ENCODE measurements at places on chromosomes 4 and X.
A peak's percentile ranks its signal among the peaks of the same experiment; 100 is the strongest.

- no peak for DNase-seq
Observed at GRCh38 chr4:165906272-165906671, 33.2 kb downstream of the TLL1 start.

- no peak for DNase-seq
Observed at GRCh38 chrX:132365490-132365889, 123.3 kb downstream of the MBNL3 start.

DNA sequence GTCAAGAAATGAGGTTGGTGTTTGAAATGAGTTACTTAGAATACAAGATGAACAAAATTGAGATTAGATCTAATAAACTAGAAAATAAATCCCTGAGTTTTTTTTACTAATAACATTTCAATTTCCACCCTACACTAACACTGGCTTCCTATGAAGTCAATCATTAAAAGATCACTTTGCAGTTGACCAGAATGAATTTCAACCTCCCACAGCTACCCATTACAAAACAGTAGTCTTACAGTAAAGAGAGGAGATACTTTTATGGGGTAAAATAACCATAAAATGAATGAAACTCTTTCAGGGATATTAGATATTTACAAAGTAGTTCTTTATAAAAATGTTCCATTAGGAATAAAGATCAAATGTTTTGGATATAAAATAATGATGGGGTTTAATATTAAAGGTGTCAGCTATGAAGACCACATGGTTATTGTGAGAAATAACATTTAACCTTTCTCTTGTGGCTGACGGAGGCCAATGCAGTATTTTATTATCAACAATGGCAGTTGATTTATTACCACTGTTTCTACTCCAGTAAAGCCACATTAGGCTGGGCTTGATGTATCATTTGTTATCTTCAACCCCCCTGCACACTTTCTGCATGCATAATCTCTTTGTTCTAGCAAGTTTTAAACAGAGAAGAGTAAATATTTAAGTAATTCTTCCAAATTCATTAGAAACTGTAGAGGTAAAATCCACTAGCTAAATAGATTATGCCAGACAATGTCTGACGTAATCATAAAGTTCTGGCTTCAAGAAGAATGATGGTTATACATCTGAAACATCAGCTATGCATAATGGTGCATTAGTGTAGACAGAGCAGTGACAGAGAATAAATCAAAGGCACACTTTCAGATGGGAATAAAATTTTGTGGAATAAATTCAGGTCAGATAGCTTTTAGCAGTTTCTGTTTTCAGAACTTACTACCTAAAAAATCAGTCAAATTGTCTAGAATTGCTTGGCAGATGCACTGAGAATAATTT lies 516.6 kb downstream of the PCDH18 start:
- no peak for DNase-seq

GRCh38 chr4:57119054-57119651 lies 9.0 kb upstream of the IGFBP7 start:
- no peak for DNase-seq

DNA sequence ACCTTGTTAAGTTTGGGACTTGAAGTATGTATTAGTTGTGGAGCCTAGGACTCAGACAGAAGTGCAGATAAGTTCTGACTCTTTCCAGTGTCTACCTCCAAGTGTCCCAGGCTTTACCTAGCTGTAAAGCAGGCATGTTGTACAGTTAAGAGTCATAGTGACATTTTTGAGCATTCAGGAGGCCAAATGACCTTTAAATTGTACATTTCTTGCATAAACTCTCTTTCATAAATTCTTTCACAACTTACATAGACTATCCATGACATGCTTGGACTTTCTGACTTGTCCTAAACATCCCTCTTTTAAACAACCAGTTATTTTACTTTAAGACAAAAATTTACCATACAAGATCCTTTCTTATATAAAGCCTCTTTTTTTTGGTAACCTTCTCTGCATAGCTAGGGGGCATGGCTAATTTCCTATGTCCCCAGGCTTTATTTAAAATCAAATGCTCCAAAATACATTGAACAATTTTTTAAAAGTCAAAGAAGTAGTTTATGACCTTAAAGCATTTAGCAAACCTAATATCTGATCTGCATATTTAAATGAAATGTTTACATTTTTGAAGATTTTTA lies 40.1 kb upstream of the UGT8 start:
- DNase-seq = no peak

DNA sequence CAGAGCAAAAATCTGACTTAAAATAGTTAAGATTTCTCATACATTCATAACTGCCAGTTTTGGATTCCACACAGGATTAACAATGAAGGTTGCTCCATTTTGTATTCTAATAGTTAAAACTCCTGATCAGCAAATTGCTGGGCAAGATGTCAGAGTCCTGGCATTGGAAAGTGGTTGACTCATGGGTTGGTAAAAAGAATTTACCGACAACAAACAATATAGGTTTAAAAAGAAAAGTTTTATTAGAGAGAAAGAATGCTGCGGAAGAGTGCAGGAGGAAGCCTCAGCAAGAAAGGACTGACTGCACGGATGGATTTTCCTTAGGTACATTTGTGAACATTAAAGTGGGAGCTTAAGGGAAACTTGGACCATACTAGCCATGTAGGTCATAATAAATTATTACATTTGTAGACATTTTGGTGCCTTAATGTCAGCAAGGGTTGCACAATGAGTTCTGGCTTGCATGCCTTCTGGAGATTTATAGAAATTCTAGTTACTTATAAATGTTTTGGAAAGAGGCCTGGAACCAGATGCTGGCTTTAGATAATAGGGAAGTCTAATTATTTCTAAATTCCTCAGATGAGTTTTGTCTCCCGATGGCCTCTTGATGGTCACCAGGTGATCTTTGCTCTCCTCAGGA lies 25.4 kb upstream of the IL2 start:
- DNase-seq = no peak

DNA sequence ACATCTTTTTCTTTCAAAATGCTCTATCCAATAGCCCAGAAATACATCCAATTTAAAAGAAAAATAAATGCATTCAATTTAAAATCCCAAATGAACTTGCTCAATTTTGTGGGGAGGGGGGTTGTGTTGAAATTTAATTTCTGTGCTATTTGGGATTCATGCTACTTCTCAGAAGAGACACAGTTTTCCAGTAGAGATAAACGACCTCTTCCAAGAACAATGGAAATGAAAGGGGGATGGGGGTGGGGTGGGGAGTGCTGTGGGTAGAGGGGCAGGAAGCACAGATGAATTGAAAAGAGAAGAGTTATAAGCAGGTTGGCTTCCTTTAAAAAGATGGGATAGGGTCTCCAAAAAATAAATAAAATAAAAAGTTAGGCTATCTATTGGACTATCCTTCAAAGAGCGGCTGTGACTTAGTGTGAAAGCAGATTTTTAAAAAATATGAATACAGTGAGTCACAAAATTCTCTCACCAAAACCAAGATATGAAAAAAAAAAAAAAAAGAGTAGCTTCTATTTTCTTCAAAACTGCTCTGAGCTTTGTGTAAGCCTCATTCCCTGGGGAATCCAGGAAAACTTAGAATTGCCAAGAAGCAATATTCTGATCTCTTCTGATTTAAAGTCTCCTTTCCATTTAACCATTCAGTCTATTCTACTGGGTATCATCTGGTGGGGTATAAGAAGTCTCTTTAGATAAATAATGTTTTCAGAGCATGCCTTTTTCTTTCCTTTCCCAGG lies 324.3 kb downstream of the PTTG2 start:
- no peak for DNase-seq

- peak; percentile 0 for DNase-seq
Observed at GRCh38 chrX:24023972-24024669, 2.9 kb downstream of the KLHL15 start.

DNA sequence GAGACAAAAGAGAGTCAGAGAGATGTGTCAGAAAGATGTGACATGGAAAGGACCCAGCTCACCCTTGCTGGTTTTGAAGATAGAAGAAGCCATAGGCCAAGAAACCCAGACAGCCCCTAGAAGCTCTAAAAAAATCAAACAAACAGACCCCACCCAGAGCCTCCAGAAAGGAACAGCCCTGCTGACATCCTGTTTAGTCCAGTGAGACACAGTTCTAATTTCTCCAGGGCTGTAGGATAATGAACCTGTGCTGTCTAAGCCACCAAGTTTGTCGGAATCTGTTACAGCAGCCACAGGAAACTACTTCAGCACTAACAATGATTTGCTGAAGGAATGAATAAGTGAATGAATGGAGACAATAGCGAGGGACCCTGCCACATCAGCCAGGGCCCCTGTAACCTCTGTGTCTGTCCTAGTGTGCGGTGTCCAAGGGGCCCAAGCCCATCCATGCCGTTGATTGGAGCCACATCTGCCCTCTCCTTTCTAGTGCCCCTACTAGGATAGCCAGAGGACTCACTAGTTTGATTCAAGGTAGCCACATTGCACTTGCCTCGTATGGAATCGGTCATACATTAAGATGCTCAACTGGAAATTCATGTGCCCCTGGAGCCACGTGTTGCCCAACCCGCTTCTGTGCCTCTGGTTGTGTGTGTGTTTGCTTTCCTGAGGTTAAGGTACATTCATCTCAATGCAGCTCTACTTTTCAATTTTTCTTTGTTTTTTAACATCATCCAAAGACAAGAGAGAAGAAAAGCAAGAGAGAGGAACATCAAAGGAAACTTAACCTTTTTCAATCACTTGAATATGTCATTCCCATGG lies 32.5 kb upstream of the SLC2A9 start:
- no peak for DNase-seq

GRCh38 chr4:157014621-157015591 lies 43.3 kb upstream of the PDGFC start:
- DNase-seq = no peak

DNA sequence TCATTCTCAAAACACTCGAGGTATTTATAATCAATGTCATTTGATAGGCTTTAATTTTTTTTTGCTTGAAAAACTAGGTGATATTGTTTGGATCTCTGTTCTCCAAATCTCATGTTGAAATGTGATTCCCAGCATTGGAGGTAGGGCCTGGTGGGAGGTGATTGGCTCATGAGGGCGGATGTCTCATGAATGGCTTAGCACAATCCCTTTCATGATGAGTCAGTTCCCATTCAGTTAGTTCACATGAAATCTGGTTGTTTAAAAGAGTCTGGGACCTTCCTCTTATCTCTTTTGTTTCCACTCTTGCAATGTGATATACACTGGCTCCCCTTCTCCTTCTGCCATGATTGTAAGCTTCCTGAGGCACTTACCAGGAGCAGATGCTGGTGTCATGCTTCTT lies 638.7 kb downstream of the DMD start:
- DNase-seq = no peak

- peak; percentile 2 for DNase-seq
Observed at GRCh38 chrX:19566359-19567222, 51.3 kb upstream of the MAP3K15 start.

DNA sequence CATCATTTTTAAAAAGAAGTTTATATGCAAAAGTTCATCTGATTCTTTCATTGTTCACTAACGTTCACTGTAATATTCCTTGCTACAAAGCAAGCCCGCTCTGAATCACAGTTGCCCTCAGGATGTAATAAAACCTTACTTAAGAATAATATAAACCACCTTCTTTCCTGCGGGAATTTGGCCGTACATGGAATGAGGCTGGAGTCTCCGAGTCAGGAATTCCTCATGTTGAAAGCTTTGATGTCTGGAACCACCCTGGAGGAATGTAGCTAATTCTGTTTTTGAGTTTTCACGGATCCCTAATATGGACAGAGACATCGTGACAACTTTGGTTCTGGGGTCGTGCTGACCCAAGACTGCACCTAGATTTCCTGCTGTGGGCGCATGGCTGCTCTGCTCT lies 58.5 kb downstream of the CRLF2 start:
- DNase-seq = no peak

DNA sequence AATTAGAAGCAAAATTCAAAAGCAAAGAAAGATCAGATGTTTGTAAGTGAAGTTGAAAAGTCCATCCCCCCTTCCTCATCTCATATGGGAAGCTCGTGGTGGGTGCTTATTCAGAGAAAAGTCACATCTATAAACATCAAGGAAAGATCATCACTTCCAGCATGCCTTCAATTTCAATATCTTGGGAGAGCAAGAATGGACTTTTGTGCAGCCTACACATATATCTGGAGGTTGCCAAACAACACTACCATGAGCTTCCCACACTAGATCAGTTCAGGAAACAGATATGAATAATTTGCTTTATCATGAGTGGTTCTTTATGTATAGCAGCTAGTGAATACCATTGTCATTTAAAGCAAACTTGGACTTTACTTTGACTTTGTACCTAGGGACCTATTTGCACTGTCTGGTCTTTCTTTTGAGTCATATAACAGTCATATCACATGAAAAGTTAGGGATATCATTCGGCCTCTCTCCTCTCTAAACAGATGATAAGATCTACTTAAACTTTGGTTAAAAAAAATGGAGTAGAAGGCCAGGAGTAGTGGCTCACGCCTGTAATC lies 5.6 kb upstream of the TBL1X start:
- DNase-seq = no peak

DNA sequence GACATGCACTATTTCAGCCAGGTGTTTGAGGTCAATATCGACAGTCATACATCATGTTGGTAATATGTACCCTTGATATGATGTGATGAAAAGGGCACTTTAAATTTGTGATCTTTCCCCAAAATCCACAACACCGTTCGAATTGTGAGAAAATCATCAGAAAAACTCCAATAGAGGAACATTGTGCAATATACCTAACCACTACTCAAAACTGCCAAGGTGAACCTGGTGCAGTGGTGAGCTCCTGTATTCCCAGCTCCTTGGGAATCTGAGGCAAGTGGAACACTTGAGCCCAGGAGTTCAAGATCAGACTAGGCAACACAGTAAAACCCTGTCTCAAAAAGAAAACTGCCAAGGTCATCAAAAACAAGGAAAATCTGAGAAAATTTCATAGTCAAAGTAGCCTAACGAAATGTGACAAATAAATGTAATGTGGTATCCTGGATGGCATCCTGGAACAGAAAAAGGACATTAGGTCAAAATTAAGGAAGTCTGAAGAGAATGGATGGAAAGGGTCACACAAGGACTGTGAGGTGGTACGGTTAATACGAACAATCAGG lies 55.6 kb upstream of the LSM6 start:
- DNase-seq = no peak

GRCh38 chr4:156596706-156597329 lies 374.8 kb downstream of the PDGFC start:
- DNase-seq = no peak

- DNase-seq = no peak
Observed at GRCh38 chr4:9704551-9705332, 76.7 kb upstream of the DRD5 start.

DNA sequence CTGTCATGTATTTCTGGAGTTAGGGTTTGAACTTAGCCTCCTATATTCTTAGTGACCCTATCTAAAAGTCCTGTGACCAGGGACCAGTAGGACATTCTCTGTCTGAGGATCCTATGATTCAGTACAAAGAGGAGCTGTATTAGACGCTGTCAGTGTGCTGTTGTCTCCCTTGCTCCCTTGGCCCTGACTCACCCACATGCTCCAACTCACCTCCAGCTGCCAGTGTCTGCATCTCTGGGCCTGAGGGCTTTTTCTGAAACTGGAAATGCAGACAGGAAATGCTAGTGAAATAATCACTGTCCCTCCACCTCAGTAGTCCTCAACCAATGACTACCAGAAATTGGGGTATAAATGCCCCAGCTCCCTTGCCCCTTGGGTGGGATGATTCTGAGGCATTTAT lies 535.3 kb upstream of the RPS6KA3 start:
- no peak for DNase-seq

GRCh38 chr4:40196724-40197281 lies at the start of gene RHOH:
Gene RHOH, plus strand, starts transcription at chr4:40197031. Its CDS starts 46,356 bp downstream, at chr4:40243387.
- DNase-seq = no peak

GRCh38 chrX:11533199-11533651 lies 132.5 kb downstream of the ARHGAP6 start:
- peak; percentile 25 for DNase-seq

Measured in DMS79 treated with DMSO at 0.1 percent for 48 hours (cell line).